ENCODE measurements at places on chromosomes 12 and 14.

- DNase-seq = no peak
Measured at GRCh38 chr14:59175404-59175803, 13.1 kb upstream of the DAAM1 start.

DNA sequence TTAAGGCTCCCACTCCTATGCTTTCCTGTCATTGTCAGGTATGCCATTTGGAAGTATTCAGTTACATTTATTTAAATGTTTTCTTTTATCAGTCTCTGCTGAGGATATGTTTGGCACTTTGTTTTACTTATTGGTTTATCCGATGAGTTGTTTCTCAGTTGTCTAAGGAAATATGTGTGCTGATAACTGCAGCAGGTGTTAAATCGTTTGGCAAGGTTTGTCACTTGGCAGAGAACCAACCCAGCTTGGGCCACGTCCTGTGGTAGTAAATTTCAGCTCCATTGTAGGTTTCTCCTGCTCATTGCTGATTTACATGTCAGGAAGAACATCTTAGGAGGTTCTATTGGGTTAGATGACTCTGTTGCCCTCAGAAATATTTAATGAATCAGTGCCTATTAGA lies 22.0 kb upstream of the MGST1 start:
- no peak for DNase-seq

GRCh38 chr14:81534510-81535074 lies 939 bp upstream of the SEL1L start:
- no peak for DNase-seq

GRCh38 chr14:68807987-68808386 lies 15.1 kb upstream of the ZFP36L1 start:
- DNase-seq = no peak

DNA sequence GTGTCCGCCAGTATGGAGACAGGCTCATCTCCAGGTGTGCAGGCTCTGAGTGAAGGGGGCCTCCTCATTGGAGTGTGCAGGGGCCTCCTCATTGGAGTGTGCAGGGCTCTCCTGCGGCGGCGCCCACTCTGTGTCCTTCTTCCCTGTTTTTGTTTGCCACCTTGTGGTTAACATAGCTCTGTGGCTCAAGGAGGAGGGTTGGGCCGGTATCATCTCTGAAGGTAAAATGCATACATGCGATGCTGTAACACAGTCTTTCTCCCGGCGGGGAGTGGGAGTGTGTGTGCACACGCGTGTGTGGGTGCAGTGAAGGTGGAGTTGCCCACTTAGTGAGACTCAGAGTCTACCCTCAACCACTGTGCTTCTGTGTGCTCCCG lies 429.4 kb downstream of the ZFP36L1 start:
- DNase-seq = no peak

DNA sequence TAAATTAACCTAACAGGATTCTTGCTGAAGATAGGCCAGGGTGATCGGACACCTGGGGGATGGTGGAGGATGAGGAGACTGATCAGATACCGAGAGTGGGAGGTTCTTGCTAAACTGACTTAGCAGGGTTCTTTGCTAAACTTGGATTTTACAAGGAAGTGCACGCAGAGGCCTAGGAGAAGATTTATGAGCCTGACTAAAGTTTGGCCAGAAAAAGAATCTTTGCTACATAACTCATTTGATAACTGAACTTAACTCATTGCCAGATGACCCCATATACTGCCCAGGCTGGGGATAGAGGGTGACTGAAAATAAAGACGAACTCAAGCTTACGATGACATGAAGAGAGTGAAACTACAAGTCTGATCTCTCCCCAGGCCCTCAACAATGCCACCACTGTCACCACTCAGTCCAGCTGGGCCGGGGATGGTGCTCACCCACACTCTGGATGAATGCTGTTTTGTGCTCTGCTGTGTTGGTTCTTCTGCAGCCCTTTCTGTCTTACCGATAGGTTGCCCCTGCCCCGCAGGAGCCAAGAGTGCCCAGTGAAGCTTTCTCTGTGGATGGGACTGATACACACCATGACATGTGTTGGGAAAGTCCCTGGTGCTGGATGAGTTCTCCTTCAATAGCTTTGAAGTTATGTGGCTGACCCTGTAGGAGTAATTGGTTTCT lies 29.0 kb downstream of the PPFIBP1 start:
- DNase-seq = peak; percentile 73

DNA sequence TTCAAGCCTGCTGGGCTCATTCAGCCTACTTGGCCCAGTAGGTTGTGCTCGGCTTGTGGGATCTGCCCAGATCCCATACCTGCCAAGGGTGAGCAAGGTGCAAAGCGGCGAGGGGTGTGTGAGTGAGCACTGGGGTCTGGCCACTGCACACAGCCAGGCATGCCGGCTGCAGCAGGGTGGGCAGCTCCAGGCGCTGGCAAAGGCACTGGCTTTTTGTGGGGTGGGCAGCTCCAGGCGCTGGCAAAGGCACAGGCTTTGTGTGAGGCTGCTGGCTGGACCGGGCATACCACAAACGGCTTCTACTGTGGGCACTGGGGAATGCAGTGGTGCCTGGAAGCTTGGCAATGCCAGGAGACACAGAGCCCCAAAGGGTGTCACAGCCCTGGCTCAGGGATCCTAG lies 137.4 kb downstream of the SLC16A7 start:
- no peak for DNase-seq

DNA sequence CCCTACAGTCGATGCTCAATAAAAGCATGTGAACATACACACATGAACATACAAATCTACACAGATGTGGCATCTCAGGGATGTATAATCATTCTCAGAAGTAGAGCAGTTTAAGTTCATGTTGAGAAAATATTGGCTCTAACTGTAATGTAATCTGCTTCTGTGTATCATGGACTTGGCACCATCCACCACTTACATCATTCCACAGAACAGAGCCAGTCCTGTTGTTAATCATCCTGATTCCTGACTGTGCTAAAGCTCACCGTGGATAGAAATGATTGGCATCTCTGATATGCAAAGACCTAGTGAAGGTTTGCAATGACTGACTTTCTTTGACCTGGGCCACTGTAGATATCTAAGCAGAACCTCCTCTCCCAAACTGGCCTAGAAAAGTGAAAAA lies 1141.3 kb downstream of the BCL11B start:
- no peak for DNase-seq

DNA sequence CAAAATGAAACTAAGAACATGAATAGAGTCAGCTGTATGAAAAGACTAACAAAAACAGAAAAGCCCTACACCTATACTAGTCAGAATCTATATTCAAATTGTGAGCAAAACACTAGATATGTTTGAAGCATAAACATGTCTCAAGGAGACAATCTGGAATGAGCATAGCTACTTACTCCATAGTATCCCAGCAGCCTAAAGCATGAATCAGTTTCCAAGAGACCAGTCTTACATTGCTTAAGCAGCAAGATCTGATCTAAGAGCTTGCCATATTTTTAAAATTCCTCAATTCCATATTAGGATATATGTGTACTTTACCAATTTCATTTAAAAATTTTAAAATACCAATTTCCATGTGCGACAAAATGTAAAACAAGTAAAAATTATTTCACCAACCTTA lies 7.7 kb downstream of the CAPS2 start:
- no peak for DNase-seq

DNA sequence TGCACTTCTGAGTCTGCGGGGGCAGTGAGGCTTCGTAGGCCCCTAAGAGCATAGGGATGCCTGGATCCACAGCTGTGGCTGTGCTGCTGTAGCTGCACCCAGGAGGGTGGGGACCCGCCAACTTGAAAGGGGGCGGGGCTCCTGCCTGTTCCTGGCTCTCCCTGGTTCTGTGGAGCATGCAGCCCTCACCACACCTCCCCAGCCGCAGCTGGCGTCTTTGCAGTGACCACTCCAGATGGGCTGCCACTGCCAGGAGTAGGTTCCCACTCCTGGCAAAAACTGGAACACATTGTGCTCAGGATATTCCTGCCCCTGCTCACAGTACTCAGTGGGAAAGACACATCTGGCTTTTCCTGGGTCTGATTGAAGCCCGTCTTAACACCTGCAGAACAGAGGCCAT lies 35.8 kb downstream of the TIMELESS start:
- no peak for DNase-seq

DNA sequence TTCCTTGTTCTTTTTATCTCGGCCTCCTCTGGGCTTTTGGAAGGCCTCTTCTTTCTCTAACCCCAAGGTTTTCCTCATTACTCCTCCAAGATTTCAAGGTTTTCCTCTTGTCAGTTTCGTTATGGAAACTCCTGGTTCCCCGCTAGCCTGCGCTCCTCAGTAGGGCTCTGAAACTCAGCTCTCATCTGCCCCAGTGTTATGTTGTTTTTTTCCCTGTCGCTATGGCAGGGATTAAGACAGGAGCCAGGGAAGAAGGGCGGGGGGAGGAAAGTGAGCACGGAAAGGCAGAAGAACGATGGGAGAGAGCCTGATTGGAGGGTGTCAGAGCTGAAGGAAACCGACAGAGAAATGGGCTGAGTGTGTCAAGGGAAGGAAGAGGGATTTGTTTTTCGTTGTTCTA lies 26.5 kb upstream of the JDP2 start:
- no peak for DNase-seq

- DNase-seq = no peak
Measured at GRCh38 chr12:27619308-27619707, 76.9 kb upstream of the REP15 start.

DNA sequence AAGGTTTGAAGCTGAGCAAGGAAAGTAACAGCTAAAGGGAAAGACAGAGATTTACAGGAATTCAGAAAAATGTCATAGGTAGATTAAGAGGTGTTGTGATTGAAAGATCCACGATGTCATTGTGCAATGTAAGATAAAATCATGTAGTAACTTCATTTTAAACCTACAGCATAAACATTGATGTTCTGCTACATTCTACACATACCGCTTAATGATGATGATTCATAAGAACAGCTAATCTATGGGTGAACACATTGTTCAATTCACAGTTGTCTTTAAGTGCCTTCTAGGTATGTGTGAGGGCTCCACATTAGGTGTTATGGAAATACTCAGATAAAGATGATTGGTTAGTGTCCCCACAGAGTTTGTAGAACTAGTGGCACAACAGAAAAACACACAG lies 170.9 kb downstream of the GRIP1 start:
- DNase-seq = no peak

GRCh38 chr12:6284273-6284672 lies 26.2 kb upstream of the PLEKHG6 start:
- no peak for DNase-seq

DNA sequence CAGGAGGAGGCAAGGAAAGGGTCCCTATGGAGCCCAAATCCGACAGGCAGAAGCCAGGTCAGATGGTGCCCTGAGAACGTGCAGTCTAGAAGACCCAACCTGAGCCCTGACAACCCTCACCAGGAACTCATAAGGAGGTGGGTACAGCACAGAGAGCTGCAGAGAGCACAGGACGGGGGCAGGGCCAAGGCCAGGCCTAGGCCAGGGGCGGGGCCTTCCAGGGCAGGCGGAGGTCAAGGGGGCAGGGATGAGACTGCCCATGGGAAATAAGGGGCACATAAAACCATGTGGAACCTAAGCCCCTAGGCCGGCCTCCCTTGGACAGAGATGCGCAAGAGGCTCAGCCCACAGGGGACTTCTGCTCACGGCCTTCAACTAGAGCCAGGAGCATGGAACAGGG lies 45.1 kb downstream of the SSH1 start:
- DNase-seq = no peak

DNA sequence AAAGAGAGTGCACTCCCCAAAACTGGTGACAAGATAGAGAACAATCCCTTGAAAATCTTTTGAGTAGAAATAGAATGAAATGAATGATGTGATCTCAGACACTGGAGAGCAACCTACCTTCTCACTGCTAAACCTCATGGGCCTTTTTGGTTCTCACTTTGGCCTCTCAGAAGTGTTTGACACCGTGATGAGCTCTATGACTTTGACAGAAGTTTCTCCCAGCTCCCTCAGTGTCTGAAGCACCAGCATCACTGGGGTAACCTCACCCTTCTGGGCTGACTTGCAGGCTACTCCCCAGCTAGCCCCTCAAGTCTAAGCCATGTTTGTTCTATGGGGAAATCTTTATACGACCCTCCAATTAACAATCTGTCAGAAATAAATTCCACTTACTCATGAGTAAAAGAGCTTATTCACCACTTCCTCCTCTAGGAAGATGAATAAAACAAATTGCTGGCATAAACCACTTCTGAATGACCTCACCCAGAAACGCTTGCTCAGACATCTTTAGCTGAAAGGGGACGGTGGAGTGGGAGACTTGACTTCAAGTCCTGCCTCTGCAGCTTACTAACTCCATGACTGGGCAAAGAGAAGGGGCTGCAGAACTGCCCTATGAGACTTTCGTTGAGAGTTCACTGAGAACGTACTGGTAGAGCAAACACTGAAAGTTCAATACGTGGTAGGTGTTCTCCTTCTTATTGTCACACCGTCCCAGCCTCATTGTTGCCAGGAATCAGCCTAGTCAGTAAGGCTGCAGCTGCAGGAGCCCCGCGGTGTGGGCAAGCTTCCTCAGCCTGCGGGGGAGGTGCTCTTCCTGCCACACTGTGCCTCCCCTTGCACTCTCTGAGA lies 46.5 kb downstream of the ST8SIA1 start:
- DNase-seq = peak; percentile 40

DNA sequence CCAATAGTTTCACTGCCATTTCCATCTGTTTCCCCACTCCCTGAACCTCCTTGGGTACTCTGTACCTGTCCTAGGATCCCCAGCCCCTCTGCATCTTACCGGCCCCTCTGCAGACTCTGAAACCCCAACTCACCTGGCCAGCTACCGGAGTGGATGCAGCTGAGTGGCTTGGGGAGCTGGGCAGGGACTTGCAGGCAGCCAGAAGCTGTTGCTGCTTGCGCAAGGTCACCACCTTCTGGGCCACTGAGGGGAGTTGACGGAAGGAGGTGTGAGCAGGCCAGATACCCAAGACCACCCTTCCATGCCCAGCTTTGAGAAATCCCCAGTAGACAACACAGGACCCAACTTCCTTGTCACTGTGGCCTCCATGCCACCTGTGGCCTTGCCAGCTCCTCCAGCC lies 6.3 kb downstream of the AGAP2 start:
- no peak for DNase-seq

- DNase-seq = no peak
Measured at GRCh38 chr12:56437430-56438176, 11.6 kb downstream of the TIMELESS start.

GRCh38 chr12:82507686-82508085 lies 149.4 kb downstream of the METTL25 start:
- no peak for DNase-seq

DNA sequence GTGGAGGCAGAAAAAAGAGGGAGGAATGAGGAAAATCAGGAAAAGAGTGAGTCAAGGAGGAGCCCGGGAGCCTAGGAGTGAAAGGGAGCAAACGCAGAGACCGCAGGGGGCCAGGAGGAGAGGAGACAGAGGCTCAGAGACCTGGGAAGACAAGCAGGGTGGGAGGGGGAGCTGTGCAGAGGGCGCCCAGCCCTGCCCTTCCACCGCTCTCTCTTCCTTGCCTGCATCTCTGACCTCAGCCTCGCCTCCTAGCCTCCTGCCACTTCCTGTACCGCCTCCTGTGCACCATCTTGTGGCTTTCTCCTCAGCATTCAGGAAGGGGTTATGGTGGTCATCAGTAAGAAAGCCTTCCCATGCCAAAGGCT lies 1.3 kb downstream of the CLSTN3 start:
- no peak for DNase-seq

GRCh38 chr12:104285740-104286515 lies 17.6 kb upstream of the EID3 start:
- no peak for DNase-seq

All from head of caudate nucleus (tissue), 42 donors.